ENCODE measurements at places on chromosomes 5 and 9.
A peak's percentile ranks its signal among the peaks of the same experiment; 100 is the strongest.

DNA sequence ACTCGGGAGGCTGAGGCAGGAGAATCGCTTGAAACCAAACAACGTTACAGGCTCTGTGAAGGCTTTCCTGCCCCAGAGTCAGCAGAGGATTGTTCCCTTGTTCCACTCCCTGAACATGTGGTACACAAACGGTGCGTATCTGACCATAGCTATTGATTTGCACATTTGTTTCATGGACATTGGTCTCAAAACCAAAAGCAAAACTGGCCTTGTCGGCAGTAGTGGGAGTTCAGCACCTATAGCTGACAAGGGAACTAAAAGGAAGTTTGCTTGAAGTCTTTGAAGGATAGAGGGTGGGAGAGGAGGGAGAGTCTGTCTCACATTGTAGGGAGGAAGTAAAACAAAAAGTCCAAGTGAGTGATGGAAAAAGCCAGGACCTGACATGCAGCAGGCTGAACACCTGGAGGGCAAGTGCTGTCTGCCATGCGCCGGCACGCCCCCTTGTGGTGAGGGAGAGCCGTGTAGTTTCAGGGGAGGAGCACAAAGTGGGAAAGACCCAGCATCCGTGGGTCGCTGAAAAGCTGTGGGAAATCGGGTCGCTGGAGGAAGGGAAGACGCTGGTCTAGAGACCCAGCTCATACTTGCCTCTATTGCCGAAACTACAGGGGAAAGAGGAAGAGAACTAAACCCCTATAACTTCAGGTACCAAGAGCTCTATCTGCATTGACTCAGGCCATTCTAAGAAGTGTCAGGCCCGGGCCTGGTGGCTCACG is 58.0 kb downstream of the RAD23B start:
- peak; percentile 76 for DNase-seq

- DNase-seq = no peak
These were observed 139.3 kb downstream of the CSNK1G3 start for GRCh38 chr5:123651234-123651633.

DNA sequence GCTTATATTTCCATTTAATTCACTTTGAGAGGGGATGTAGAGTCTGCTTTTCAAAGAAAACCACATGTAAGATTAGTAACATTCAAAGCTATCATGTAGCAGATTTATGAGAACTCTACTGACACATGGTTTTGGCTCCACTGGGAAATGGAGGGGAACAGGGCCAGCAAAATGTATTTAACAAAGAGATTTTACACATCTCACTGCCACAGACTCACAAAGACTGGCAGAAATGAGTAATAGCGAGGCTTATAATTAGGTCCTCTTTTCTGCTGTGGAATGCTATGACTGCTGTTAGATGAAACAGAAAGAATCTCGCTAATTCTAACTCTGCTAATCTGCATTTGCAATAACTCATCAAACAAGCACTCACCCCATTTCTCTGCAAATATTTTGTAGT is 4.5 kb downstream of the DAP start:
- no peak for DNase-seq

- DNase-seq = no peak
These were observed 50.5 kb upstream of the COL5A1 start for GRCh38 chr9:134591082-134591571.

DNA sequence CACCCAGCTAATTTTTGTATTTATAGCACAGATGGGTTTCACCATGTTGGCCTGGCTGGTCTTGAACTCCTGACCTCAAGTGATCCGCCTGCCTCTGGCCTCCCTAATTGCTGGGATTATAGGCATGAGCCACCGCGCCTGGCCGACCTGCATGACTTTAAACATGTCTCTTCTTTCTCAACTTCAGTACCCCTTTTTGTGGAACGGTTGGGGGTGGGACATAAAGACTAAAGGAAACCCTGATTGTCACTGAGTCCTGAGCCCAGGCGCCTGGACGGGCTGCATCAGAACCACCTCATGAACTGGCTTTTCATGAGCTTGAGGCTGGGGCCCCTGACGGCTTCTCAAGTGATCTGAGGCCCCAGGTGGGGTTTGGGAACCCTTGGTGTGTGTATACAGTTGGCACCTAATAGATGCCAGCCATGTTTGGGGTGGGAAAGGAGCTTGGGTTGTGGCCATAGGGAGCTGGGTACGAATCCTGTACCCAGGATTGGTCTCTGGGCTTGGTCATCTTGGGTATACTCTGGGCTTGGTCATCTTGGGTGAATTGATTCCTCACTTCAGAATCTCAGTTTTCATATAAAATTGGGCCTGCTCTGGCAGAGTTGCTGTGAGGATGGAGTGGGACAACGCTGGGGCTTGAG is 2.2 kb downstream of the GRK6 start:
- no peak for DNase-seq

- DNase-seq = no peak
These were observed 18.8 kb downstream of the COL5A1 start for GRCh38 chr9:134660407-134660806.

DNA sequence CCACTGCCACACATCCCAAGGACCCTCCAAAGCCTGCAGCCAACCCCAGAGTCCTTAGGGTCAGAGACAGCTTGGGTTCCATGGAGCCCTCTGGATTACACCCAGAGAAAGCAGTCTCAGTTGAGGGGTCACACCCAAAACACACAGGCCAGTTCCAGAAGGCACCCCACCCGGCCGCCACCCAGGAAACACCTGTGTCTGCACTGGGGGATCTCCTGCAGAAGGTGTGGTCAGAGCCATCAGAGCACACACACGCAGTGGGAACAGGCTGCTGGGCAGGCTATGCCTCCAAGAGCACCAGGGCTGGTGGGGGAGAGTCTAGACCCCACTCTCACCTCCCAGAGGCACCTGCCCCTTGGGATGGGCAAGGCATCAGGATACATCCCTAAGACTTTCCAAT is 27.3 kb downstream of the NIPAL4 start:
- DNase-seq = no peak

GRCh38 chr5:159061179-159061796 is 38.4 kb downstream of the EBF1 start:
- no peak for DNase-seq

DNA sequence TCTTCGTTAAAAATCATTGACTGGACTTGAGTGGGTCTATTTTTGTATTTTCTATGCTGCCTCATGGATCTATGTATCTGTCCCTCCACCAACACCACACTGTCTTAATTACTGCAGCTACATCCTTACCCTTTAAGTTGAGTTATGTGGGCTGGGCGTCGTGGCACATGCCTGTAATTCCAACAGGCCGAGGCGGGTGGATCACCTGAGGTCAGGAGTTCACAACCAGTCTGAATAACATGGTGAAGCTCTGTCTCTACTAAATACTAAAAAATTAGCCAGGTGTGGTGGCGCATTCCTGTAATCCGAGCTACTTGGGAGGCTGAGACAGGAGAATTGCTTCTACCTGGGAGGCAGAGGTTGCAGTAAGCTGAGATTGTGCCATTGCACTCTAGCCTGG is 48.2 kb downstream of the XRCC4 start:
- no peak for DNase-seq

DNA sequence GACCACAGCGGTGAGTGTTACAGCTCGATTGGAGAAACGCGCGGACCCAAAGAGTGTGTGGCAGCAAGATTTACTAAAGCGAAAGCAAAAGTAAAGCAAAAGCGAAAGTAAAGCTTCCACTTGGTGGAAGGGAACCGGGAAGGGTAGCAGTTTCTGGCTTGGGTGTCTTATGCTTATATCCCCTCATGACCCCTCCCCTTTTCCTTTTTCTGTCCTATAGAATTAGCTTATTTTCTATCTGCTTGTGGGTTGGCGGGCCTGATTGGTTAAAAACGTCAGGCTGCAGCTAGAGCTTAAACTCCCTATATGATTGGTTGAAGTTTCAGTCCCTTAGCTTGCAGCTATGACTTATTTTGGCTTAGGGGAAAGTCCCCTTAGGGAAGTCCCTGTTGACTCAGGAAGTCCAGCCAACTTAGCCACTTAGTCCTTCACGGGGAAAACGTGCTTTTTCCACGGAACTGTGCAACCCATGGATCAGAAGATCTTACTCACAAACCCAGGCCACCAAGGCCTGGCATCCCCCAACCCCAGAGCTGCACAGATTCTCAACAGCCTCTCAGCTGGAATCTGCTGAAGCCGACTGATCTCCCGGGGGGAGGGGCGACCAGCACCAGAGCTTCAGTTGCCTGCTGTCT is 114.2 kb upstream of the ADAMTS16 start:
- DNase-seq = no peak

- DNase-seq = no peak
These were observed 98.2 kb upstream of the ALDH1A1 start for GRCh38 chr9:73050887-73051550.

DNA sequence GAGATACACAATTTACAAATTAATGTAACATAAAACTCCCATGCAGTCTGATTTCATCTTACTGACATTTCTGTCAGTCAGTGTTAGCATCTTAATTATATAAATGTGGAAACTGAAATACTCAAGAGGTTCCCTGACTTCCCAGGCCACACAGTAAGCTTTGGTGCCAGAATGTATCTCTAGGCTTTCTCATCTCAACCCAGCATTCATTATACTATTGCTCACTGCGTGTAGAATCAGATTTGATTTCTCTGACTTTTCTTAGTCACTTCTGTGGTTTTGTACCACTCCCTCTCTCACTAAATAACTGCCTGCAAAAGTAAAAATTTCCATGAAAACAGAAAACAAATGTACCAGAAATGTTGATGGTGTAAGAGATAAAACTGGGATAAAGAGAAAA is 31.7 kb upstream of the CDKN2B start:
- DNase-seq = no peak

DNA sequence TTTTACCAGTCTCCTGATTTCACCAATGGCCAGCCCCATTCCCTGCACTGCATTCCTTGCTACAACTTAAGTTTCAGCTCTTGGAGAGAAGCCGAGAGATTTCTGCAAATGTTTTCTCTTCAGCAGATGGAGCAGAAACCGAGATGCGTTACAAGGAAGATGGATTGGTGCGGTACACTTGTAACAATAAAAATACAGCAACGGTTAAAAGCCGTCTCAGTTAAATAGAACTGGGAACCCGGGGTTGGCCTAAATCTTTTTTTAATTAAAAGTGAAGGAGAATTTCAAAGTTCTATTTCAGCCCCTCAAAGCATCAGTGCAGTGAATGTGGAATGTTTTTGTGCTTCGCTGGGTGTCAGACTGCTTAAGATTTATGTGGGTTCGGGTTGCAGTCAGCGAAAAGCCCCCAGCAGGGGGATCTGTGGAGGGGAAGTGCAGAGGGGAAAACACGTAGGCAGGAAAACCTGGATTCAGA is 19.8 kb downstream of the BRINP1 start:
- DNase-seq = no peak

DNA sequence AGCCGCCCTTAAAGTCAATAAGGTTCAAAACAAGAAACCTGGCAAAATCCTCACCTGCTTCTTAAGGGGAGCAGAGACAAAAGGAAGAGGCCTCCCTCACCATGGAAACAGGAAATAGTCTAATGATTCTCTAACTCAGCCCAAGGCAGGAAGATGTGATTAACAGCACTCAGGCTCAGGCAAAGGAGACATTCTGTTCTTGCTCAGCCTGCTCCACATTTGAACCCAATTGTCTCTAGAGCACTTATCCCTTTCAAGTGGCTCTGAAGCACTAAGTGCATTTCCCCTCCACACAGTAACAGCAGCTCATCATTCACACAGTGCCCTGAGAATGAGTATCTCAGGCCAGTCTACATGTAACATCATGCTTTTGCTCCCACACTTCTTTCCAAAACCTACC is 72.3 kb downstream of the NIPSNAP3B start:
- no peak for DNase-seq

GRCh38 chr9:74865177-74865576 is 22.5 kb downstream of the TRPM6 start:
- no peak for DNase-seq

GRCh38 chr9:133515240-133515610 is 9.5 kb downstream of the MYMK start:
- no peak for DNase-seq

GRCh38 chr5:152462021-152462721 is 57.1 kb upstream of the NMUR2 start:
- no peak for DNase-seq

GRCh38 chr5:149820536-149821510 is 90.7 kb downstream of the PPARGC1B start:
- no peak for DNase-seq

- DNase-seq = no peak
These were observed 63.4 kb downstream of the RAPGEF1 start for GRCh38 chr9:131676431-131676972.

DNA sequence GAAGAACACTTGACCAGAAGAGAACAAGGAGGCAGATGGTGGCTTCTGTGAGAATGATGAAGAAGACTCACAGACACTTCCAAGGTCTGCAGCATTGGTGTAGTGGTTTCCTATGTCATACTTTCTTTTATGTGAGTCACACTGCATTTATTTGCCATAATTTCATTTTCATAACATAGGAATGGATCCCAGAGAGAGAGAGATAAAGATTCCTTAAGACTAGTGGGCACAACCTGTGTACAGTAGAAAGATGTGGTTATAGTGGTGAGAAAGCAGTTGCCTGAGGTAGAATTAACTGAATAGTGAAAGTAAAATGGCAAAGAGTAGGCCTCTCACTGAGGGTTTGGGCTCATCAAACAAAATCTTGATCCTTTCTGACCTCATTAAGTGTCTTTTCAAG is 7.6 kb upstream of the CCDC152 start:
- no peak for DNase-seq

- DNase-seq = no peak
These were observed 220.3 kb downstream of the ENC1 start for GRCh38 chr5:74420220-74420619.

DNA sequence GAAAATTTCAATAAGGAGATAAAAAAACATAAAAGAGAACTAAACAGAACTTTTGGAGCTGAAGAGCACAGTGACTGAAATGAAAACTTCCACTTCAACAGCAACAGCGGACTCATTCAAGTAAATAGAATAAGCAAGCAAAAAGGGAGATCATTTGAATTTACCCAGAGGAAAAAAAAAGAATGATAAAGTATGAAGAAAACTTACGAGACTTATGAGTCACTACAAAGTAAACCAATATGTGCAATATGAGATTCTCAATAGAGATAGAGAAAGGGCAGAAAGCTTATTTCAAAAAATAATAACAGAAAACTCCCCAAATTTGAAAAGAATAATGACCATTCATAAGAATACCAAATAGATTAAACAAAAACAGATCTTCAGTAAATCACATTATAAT is 1605.7 kb upstream of the CDH6 start:
- no peak for DNase-seq
